Stimulated activated CD8-positive, alpha-beta memory T cell treated with anti-CD3 and anti-CD28 coated beads, Interleukin-7, amount 100 ng/mL, for 4 hours (primary cell): ENCODE measurements at places on chromosomes 13 and 19.

GRCh38 chr19:12801466-12802266 lies at the start of the genes PRDX2 and THSD8:
Gene PRDX2, minus strand, starts transcription at chr19:12801800. Its CDS starts 539 bp downstream, at chr19:12801261.
Gene THSD8, plus strand, starts transcription at chr19:12802069. Its CDS starts 3 bp downstream, at chr19:12802072.
- no peak for DNase-seq

- DNase-seq = no peak
Observed at GRCh38 chr19:55656988-55657747, 2.3 kb downstream of the U2AF2 start.

DNA sequence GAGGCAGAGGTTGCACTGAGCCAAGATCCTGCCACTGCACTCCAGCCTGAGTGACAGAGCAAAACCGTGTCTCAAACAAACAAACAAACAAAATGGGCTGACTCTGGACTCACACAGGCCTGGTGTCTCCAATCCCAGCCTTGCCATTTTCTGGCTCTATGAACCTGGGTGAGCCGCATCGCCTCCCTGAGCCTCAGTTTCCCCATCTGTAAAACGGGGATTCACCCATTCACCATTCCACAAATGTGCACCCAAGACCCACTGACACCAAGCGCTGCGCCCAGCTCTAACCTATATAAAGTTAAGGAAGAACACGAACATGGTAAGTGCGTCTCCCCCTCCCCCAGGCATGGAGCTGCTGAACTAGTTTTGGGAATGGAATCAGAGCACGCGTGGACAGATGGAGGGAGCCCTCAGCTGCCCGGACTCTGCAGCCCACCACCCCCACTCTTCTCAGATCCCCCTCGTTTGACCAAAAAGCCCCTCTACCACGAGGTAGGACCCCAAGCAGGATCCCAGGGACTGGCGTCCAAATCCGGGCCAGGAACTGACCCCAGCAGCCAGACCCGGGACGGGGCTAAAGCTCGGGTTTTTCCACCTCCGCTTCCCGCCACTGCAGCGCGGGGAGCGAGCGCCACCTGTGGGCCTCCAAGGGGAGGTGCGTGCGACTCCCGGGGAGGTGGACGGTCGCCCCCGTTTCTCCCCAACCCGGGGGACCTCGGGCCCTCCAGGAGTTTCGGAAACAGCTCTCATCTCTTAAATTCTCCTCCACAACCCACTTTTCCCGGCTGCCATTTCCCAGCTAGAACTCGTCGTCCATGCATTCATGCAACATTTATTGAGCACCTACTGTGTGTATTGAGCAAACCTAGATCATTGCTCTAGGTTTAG lies 33.0 kb upstream of the ADGRE5 start:
- DNase-seq = no peak

- no peak for DNase-seq
Observed at GRCh38 chr13:20404488-20405222, 121.0 kb downstream of the CRYL1 start.

- DNase-seq = no peak
Observed at GRCh38 chr13:41837629-41838028, 123.3 kb downstream of the VWA8 start.

DNA sequence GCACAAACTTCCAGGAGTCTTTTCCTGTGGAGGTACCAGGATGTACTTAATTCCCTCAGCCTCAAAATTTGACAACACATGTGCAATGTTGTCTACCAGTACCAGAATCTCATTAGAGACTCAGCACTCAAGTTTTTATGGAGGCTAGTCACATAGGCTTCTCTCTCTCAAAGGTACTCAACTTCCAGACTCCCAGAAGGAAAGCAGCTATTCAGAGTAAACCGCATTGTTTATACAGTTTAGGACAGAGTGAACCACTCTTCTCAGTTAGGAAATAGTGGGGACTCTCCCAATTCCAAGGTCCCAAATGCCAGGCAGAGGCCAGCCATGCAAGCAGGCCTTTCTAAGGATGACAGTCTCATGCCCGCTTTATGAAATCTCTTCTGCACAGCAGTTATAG lies 8.5 kb upstream of the C1QTNF9B start:
- no peak for DNase-seq

DNA sequence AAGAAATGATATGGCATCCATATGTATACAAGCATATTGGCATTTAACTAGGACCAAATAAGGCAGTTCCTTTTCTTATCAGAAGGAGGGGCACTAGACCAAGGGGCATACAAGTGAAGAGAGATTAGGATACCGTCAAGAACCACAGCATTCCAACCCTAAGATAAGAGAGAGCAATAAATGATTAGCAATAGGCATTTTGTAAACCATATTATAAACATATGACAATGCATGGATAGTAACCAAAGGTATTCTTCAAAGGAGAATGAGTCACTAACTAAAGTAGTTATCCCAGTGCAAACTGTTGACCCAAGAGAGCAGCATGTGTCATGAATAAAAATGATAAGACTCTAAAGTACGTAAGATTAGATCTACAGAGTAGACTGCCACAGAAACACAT lies 500.9 kb upstream of the HTR2A start:
- no peak for DNase-seq

- no peak for DNase-seq
Observed at GRCh38 chr13:108834193-108834592, 204.8 kb downstream of the MYO16 start.

GRCh38 chr13:110304256-110304655 lies 2.7 kb downstream of the COL4A1 start:
- DNase-seq = no peak

- no peak for DNase-seq
Observed at GRCh38 chr19:4800591-4801081, 9.1 kb downstream of the FEM1A start.

DNA sequence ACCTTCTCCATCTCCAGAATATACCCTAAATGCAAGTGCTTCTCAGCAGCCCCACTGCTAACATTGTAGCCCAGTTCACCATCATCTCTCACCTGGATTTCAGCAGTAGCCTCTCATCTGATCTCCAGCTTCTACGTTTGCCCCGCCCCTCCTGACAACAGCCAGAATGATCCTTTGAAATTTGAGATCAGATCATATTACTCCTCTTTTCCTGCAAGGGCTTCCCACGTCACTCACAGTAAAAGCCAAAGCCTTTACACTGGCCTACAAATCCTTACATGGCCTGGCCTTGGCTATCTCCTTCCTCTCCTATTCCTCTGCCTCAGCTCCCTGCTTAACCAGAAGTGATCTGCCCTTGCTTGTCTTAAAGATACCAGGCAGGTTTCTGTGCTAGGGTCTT lies 94.3 kb upstream of the NBEA start:
- DNase-seq = no peak

- DNase-seq = no peak
Observed at GRCh38 chr13:46728777-46729176, 68.2 kb downstream of the ESD start.

GRCh38 chr19:2534423-2535013 lies 58.6 kb downstream of the GADD45B start:
- DNase-seq = no peak

DNA sequence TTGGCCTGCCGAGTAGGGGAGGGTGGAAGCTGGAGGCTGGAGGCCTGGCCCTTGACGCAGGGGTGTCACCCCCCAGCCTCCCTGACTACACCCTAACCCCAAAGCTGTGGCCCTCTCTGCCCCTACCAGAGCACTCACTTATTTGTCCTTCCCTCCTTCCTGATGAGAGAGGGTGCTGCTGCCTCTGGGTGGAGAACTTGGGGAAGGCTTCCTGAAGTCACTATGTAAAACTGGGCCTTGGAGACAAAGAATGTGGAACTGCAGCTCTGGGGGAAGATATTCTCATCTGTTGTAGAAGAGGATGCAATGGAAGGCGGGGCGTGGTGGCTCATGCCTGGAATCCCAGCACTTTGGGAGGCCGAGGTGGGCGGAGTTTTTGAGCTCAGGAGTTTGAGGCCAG lies 485.2 kb downstream of the ZNF536 start:
- DNase-seq = no peak

DNA sequence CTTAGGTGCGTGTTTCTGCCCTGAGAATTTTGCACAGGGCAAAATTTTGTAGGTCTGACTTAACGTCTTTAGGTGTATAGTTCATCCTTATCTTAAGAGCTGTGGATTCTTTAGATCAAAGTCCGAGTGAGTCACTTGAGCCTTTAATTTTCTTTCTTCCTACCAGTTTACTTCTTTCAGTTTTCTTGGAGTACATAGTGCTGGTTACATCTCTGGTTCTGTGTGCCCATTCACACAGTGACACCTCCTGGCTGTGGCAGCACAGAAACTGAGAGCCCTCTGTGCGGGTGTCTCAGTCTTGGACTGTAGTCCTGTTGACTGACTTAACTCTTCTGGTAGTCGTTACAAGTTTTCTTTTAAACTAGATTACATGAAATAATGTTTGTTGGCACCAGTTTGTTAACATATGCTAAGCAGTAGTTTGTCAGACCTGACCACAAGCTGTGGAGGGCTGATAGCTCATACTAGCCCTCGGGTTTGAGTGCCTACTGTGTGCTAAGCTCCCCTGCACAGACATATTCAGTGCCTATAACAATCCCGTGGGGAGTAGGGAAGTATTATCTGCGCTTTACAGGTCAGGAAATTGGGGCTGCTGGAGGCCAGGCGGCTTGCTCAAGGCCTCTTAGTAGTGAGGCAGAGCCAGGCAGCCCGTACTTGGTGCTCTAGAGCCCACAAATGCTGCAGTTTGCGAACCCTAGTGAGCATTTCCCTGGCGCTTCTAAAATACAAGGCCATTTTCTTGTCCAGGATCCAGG lies 1.6 kb downstream of the GATAD2A start:
- DNase-seq = peak; percentile 39

DNA sequence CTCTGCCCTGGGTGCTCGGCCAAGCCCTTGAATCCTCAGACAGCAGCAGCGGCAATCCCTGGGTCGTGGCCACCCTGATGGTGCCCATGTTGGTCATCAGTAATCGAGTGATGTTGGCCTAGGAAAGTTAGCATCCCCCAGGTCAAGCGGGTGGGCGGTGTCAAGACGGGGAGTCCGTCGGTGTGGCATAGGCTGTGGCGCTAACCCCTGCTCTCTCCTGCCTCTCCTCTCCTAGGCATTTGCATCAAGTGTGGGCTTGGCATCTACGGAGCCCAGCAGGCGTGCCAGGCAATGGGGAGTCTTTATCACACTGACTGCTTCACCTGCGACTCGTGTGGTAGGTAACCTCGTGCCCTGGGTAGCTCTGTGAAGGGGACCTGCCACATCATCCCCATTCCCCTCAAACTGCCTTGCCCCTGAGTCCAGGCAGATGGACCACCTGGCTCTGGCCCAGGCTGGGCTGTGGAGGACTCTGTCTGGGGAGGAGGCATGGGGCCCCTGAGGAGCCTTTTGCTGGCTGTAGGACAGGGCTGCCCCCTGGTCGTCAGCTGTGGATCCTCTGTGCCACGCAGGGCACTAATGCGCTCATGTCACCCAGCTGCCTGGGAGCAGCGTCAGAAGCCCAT lies 8.7 kb downstream of the WTIP start:
- DNase-seq = no peak

GRCh38 chr13:114067381-114067885 lies 65.0 kb downstream of the RASA3 start:
- DNase-seq = no peak

DNA sequence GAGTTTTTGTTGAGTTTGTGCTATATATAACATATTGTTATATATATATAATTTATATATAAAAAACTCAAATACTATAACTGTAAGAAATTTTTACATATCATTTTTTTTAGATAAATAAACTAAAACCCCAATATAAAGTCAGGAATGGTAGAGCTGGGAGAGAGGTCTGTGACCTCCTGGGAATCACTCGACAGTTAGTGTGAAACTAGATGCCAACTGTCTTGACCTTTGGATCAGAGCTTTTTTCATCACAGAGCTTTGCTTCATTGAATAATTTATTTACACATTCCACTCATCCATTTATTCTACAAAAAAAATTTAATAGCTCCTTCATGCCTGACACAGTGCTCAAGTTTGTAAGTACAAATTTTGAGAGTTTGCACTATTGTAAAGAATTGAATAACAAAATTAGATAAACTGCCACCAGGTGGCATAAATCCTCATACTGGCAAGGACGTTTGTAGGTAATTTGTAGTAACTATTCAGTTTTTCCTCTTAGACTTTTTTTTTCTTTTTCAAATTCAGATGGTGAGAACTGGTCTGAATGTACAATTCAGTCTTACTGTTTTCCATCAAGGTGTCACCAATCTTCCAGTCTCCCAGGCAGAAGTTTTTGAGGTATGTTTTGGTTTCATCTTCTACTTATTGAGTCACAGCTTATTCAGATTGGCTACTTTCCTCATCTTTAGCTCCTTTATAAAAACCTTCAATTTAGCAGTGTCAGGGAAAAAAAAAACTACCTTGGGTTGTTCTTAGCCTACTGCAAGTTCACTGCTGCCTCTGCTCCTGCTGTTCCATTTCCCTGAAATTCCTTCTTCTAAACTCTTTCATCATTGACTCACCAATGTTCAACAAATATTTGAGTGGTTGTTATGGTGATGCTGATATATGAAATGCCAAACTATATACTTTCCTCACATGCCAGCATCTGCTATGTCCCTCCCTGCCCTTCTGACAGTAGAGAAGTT lies 28.7 kb downstream of the LACC1 start:
- DNase-seq = no peak

DNA sequence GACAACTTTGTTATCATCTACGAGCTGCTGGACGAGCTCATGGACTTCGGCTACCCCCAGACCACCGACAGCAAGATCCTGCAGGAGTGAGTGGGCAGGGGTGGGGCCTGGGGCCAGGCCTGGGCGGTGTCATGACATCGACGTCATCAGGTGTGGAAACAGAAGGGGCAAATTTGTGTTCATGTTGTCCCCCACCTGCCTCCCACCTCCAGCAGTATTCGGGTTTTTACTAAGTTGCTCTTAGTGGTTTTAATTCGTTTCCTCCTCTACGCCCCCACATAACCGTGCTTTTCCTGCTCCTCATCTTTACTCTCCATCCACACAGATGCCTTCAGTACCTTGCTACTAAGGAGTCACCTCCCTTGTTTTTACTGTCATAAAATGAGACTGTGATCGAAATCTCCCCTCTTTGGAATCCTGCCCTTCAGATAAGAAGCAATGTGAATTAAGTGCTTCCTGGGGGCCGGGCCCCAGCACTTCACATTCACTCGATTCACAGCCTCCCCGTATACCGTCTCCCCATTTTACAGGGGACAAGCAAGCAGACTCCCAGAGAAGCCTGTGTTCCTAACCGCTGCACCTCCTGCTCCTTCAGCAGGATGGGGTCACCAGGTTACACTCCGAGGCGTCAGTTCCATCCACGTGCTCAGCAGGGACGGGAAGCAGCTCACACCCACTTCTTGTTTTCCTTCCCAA lies 10.5 kb downstream of the AP1M1 start:
- peak; percentile 12 for DNase-seq

- DNase-seq = peak; percentile 60
Observed at GRCh38 chr19:35545855-35546381, 492 bp downstream of the TMEM147 start.

- DNase-seq = no peak
Observed at GRCh38 chr19:31290931-31291590, 58.2 kb downstream of the TSHZ3 start.

DNA sequence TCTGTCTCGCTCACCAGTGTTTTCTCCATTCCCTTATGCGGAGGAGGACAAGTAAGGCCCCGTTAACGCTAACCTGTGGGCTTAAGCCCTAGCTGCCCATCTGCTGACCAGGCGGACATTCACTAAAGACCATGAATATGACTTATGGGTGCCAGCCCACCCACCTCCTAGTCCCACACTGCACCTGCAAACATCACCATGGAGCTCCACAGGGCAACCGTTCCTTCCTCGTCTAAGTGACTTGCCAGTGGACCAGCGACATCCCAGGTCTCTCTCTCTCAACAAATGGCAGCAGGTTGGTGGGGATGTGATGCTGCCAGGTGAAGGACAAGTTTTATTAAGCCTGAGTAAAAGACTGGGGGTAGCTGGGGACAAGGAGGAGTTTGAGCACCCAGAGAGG lies 55.2 kb downstream of the CCDC70 start:
- DNase-seq = no peak

GRCh38 chr19:48443731-48444128 lies 2.1 kb upstream of the GRWD1 start:
- no peak for DNase-seq

GRCh38 chr13:39306639-39307589 lies 268.7 kb downstream of the NHLRC3 start:
- no peak for DNase-seq
